GM12878 (cell line): ENCODE measurements at places on chromosomes 7 and 10. TPM values are rescaled to one million over a fixed set of nuclear protein-coding genes. Genes with fewer than 3 reads are reported as not detected.

Gene C10orf105
- 0.03 and 0.05 TPM in 2 replicates for total RNA-seq

Gene DNAJC2
- total RNA-seq: 32.4 and 34.2 TPM in 2 replicates

Gene TUBB8
- not detected in 2 replicates for total RNA-seq

- DNase-seq: no peak
Observed at GRCh38 chr10:89390476-89391225, 1.8 kb upstream of the IFIT1 start.

- DNase-seq: no peak
Observed at GRCh38 chr10:98486421-98486820, 39.7 kb upstream of the HPS1 start.

DNA sequence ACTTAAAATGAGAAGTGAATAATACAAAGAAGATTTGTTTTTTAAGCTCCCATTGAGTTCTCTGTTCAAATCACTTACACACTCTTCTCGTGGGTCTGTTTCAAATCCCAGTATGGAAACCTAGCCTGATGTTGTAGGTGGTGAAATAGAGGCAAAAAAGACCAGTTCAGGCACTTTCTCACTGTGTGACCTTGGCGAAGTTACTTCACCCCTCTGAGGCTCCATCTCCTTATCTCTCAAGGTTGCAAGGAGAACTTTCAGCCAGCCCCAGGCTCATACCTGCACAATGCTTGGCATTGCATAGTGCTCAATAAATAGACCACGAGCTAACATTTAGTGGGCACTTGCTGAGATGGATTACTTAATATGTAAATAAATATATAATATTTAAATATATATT lies 90.1 kb downstream of the PRLHR start:
- no peak for DNase-seq
